ENCODE measurements at places on chromosomes 12 and 14.

DNA sequence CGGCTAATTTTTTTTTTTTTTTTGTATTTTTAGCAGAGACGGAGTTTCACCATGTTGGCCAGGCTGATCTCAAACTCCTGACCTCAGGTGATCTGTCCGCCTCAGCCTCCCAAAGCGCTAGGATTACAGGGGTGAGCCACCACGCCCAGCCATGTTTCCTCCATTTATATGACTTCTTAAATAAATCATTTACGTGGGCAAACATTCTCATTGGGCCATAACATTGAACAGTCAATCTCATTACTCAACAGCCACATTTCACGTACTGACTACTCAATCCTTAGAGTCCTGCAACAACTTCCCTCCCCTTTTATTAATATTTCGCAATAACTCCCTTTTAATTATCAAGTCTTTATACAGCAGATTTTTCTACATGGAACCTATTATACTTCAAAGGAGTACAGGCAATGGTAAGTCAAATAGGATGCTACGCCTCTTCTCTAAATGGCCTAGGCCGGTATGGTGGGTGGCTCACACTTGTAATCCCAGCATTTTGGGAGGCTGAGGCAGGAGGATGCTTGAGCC is 7.4 kb upstream of the CSRNP2 start:
- no peak for DNase-seq

DNA sequence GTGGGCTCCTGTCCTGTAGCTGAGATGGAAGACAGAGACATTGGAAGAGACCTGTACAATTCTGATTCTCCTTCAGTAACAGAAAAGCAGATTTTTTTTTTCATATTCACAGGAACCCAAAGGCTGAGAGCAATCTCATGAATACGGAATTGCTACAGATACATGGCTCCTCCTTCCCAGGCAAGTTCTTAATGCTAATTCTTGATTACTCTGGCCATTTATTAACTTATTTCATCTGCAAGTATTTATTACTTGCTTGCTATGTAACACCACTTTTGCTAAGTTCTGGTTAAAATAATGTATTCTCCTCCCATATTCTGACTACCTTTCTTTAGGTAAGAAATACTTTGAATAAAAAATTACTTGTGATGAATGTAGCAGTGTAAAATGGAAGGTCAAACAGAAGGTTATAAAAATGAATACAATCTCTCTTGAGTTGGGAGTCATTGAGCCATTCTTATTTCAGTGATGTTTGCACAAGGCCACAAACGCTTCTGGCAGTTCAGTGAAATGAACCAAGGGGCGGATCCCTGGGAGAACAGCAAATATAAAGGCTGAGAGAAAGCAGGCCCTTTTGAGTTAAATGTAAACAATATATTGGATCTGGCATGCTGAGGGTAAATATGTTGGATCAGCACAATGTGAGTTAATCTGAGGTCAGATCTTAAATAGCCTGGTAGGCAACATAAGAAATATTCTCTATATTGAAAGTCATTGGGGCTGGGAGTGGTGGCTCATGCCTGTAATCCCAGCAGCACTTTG is 37.6 kb downstream of the MUCL1 start:
- no peak for DNase-seq

DNA sequence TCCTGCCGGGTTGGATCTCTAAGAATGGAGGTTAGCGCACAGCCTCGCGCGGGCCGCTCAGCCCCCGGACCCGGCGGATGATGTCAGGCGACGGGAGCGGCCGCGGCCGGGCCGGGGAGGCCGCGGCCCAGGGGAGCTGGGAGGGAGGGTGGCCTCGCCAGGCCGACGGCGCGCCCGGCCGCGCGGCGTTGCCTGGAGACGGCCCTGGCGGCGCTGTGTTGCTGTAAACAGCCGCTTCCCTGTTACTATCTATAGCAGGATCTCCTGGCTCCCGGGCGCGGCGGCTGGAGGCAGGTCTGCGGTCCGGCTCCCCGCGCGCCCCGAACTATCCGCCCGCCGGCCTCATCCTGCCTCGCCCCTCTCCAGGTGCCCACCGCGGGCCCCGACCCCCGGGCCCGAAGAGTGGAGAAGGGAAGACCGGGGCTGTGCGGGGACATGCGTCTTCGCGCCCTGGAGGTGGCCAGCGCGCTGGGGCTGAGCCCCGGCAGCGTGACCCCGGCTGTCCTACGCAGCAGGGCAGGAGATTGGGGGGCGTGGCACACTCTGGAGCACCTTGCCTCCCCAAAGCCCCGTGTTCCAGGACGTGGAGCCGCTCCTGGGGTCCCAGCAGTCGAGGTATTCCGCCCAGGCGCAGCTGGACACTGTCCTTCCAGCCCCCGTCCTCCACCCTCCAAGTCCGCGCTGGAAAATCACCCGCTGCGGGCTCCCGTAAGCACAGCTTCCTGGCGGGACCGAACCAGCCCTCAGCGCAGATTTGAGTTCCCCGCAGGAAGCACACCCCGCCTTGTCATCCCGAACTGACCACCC is 1.4 kb upstream of the FOS start:
- peak; percentile 72 for DNase-seq

GRCh38 chr12:61384511-61384910 is 875.7 kb upstream of the USP15 start:
- DNase-seq: peak; percentile 62

- DNase-seq: no peak
Observed at GRCh38 chr12:124142395-124143035, 152.4 kb upstream of the RFLNA start.

- peak; percentile 26 for DNase-seq
Observed at GRCh38 chr14:35883677-35884293, 57.6 kb downstream of the BRMS1L start.

DNA sequence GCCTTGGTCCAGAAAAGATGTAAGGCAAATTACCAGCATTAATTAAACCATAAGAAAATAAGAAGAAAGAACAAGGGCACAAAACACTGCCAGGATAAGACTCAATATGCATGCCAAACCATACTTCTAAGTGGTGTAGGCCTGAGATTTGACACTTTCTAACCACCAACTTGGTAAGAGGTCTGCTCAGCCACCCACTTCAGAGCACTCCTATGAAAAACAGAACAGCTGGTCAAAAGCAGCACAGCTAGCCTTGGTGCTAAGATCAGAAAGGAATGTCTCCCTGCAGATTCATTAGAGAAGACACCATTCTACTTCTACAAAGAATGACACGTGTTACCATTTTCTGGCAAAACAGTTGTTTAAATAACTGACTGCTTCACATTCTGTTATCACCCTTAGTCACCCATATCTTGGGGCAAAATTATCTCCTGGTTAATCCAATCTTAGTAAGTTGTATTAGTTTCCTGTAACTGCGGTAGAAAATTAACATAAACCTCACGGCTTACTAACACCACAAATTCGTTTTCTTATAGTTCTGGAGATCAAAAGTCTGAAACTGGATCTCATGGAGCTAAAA is 13.2 kb downstream of the RPS6KA5 start:
- DNase-seq: no peak

GRCh38 chr12:129941618-129942017 is 37.8 kb upstream of the TMEM132D start:
- no peak for DNase-seq

DNA sequence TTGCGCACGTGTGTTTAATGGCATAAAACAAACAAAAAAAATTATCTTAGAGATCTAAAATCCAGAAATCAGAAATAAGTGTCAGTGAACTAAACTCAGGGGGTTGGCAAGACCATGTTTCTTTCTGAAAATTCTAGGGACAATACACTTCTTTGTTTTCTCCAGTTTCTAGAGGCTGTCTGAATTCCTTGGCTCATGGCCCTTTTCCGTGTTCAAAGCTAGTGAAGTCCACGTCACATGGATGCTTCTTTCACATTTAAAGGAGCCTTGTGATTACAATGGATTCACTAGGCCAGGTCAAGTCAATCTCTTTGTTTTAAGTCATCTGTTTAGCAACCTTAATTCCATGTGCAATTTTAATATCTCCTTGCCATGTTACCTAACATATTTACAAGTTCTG is 22.4 kb downstream of the SLCO1B3 start:
- DNase-seq: no peak

DNA sequence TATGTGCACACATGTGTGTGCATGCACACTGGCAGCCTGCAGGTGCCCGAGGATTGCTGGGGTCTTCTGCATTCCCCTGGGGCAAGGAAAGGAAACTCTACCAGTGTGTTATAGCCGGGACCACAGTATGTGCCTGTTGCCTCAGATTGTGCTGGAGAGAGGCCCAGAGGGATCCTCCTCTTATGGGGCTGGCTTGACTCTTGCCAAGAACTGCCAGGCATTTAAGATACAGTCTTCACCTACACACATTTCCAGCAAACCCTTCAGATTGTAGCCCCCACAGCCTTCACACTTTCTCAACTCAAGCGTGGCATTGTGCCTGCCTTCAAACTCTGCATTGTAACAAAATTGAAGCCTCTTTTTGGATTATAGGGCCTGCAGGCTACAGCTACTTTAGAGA is 176.7 kb upstream of the DYRK2 start:
- no peak for DNase-seq

DNA sequence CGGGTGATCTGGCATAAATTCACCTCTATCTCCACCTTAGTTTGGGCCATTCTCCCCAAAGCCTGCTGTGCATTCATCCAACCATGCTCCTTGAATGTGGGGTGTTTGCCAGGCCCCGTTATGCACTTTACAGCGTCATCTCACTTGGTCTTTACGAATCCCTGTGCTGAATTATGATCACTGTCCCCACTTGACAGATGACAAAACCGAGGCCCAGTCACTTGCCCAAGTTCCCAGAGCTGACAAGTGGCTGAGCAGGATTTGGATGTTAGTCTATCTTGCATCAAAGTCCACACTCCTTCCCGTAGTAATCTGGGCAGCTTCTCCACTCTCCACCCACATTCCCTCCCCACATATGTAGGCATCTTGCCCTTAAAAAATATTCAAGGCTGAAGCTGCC is 44.8 kb downstream of the WSCD2 start:
- DNase-seq: no peak

- DNase-seq: no peak
Observed at GRCh38 chr12:130651188-130651959, 64.7 kb downstream of the RIMBP2 start.

- DNase-seq: no peak
Observed at GRCh38 chr12:81835783-81836182, 76.6 kb upstream of the PPFIA2 start.

- DNase-seq: peak; percentile 70
Observed at GRCh38 chr12:109428037-109428629, 49.0 kb downstream of the KCTD10 start.

DNA sequence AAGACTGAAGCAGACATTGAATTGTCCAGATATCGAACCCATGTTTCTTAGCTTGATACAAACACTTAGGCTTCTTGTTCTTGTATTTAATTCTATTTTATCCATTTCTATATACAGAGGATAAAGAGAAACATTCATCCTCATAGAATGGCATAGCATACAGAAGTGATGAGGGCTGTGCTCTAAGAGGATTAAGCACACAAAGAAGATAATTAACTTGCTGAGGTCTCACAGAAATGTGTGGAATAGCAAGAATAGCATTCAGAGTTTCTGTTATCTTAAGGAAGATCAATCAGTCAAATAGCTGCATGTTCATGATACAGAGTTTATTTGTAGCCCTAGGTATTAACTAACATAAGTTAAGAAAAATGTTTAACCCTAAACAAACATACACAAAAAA is 27.3 kb upstream of the STRAP start:
- DNase-seq: no peak

GRCh38 chr14:91008759-91009409 is 51.6 kb downstream of the RPS6KA5 start:
- DNase-seq: no peak

GRCh38 chr14:101408077-101408831 is 153.0 kb upstream of the DIO3 start:
- DNase-seq: peak; percentile 68

DNA sequence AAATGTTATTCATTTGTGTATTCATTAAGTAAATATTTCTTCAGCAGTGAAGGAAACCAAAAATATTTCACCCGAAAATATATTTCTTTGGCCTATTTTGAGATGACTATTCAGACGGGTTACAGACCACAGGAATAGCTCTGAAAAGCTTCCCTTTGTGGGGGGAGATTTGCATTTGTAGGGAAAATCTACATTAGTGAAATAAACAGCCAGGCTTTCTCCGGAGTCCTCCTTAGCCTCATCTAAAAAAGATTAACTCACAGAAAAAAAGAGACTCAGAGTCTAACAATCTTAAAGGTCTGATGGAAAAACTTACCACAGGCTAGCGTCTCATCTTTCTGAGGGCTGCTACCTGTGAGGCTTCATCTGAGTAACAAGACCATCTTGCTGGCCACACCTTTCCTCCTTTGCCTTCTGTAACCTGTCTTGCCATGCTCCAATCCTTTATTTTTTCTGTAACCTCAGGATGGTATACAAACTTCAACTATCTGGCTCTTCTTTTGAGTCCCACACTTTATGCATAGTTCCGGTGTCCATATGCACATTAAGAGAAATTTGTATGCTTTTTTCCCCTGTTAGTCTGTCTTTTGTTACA is 100.7 kb downstream of the CNTN1 start:
- no peak for DNase-seq

GRCh38 chr14:69495341-69495921 is 10.9 kb downstream of the PLEKHD1 start:
- no peak for DNase-seq

- DNase-seq: no peak
Observed at GRCh38 chr14:53615252-53615651, 341.4 kb downstream of the BMP4 start.
